NCI-H2107 (cell line): ENCODE measurements at places on chromosomes 5 and 9.

- no peak for DNase-seq
Observed at GRCh38 chr5:172417130-172417841, 37.0 kb downstream of the SH3PXD2B start.

GRCh38 chr9:110246214-110246613 is 10.1 kb downstream of the TXN start:
- DNase-seq: no peak

GRCh38 chr9:95808011-95808410 is 67.5 kb upstream of the ERCC6L2 start:
- DNase-seq: no peak

DNA sequence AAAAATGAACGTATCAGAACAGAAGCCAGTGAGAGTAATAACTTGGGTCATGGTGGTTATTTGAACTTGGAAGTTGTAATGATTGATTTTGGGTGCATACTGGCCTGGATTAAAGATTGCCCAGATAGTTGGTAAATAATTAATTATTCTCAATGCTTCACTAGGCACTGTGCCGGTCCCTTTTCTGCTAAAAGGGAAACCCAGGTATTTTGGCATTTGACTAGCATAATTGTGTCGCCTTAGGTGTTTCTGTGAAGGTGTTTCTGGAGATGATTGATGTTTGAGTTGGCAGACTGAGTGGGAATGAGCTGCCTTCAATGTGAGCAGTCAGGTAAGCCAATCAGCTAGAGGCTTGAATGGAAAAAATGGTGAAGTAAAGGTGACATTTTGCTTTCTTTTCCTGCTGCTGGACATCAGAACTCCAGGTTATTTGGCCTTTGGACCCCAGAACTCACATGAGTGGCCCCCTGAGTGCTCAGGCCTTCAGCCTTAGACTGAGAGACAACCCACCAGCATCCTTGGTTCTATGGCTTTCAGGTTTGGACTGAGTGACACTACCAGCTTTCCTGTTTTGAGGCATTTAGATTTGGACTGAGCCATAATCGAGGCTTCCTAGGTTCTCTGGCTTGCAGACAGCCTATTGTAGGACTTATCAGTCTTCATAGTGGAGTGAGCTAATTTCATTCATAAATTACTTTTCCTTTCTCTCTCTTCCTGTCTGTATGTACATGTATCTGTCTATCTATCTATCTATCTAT is 120.7 kb upstream of the PAPPA start:
- no peak for DNase-seq

DNA sequence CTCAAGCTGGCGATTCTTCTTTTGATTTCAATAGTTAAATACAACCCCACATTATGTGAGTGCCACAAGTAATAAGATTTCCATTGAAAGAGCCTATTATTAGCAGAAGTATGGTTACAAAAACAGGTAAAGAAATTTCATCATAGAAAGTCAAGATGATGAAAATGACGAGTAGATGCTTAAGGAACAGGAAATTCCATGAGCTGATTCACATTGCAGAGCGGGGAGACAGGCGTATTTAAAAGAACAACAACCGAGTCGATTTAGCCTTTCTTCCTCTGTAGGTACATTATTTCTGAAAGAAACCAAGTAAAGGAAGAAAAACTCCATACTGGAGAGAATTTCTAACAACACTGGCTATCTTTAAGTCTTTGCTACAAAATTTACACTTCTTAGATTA is 310.4 kb downstream of the SLF1 start:
- no peak for DNase-seq

GRCh38 chr9:131669269-131670157 is 70.4 kb downstream of the RAPGEF1 start:
- no peak for DNase-seq

- no peak for DNase-seq
Observed at GRCh38 chr5:103801681-103802080, 239.1 kb upstream of the NUDT12 start.

DNA sequence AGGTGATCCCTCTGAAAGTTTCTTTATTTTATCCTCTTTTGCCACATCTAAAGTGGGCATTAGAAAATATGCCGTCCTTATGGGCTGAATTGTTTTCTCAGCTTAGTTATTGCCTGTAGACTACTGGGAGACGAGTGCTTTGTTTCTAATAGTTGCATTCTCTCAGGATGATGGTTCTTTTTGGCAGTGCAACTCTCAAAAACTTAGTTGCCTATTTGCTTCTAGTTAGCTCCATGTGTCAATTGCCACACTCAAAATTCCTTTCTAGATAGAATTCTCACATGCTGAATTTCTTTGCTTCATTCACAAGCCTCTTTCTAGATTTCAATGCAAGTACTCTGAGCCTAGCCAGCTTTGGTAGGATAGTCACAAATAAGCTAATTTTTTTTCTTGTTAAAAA is 155.5 kb downstream of the FGF10 start:
- DNase-seq: no peak

GRCh38 chr5:146877178-146877681 is 1.3 kb downstream of the PPP2R2B start:
- no peak for DNase-seq

GRCh38 chr5:131068893-131069643 is 96.0 kb downstream of the HINT1 start:
- DNase-seq: no peak

- no peak for DNase-seq
Observed at GRCh38 chr5:55603922-55604321, 69.2 kb upstream of the PLPP1 start.

GRCh38 chr5:143045062-143045461 is 274.9 kb downstream of the ARHGAP26 start:
- no peak for DNase-seq

- no peak for DNase-seq
Observed at GRCh38 chr5:169511708-169512107, 71.9 kb upstream of the SPDL1 start.

DNA sequence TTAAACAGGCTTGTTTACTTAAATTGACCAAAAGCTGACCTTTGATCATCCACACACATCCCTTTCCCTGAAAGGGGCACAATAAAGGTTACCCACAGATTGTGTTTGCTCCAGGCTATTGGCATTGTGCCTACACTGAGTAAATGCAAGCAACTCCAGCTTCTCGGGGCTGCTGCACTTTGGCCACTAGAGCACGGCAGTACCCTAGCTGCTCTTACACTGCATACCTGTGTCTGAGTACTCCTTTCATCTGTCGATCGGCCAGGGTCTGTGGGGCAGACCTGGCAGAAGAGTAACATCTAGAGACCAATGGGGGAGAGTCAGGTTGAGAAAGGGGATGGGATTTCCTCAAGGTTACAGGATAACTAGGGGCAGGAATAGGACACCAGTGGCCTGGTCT is 281.9 kb upstream of the NMUR2 start:
- no peak for DNase-seq

- DNase-seq: no peak
Observed at GRCh38 chr5:133154274-133155075, 102.7 kb downstream of the HSPA4 start.

GRCh38 chr5:116137544-116138378 is 52.9 kb downstream of the COMMD10 start:
- DNase-seq: no peak

- DNase-seq: no peak
Observed at GRCh38 chr9:128025736-128026135, 41.4 kb downstream of the NAIF1 start.

DNA sequence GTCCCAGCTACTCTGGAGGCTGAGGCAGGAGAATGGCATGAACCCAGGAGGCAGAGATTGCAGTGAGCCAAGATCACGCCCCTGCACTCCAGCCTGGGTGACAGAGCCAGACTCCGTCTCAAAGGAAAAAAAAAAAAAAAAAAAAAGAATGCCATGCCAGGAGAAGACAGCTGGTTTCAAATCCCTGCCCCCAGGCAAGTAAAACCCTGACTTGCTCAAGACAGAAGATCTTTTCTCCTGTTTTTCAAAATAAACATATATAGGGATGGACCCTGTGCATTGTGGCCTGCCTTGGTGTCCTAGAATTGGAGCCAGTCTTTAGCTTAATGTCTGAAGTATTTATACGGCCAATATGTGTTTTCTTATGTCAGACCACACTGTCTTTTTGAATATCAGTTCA is 177.1 kb downstream of the NR3C1 start:
- no peak for DNase-seq

GRCh38 chr9:84563691-84564090 is 105.8 kb upstream of the NTRK2 start:
- no peak for DNase-seq

GRCh38 chr5:66224773-66225553 is 80.9 kb downstream of the SREK1 start:
- DNase-seq: no peak

DNA sequence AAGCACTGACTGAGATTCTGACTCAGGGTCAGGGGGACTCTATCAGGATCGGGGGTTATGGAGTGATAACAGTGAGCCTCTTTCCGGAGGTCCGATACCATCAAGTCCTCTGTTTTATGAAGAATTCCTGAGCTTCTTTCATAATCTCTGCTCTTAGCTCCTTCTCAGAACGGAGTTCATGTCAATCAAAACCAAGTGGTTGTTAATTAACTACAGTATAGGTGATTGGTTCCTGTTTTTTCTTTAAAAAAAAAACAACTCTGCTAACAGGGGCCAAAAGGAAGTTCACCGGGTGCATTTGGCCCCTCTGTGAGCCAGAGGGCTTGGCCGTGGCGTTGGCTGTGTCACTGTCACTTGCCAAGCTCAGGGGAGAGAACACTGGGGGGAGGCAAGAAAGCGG is 4.0 kb downstream of the GFI1B start:
- no peak for DNase-seq

GRCh38 chr5:86354664-86355063 is 263.1 kb upstream of the COX7C start:
- DNase-seq: no peak

DNA sequence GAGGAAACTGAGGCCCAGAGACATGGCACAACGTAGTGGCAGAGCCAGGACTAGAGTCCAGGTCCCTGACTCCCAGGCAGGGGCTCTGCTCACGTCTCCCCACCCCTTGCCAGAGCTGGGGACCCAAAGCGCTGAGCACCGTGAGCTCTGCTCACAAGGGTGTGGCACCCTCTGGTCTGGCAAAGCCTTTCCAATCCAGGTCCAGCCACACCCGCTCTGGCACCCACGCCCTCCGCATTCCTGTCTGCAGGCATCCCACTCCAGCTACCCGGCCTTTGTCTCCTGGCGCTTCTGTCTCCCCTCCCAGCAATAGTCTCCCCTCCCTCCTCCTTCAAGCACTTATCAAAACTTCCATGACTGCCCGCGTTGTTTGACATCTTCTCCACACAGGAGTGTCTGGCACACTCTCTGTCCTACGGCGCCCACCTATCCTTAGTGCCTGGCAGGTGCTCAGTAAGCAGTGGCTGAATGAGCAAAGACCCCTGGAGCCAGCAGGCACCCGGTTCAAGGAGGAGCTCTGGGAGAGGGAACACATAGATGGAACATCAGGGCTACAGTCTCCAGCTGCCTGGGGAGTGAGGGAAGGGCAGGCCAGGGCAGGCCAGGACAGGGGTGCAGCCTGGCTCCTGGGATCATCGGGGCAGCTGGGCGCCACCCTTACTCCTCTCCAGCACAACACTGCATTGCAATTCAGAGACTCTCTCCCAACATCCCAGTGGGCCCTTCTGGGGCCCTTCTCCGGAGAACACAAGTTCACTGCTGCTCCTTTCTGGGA is 12.0 kb downstream of the HIGD2A start:
- DNase-seq: no peak

- DNase-seq: no peak
Observed at GRCh38 chr5:112077180-112077579, 320.2 kb upstream of the NREP start.

DNA sequence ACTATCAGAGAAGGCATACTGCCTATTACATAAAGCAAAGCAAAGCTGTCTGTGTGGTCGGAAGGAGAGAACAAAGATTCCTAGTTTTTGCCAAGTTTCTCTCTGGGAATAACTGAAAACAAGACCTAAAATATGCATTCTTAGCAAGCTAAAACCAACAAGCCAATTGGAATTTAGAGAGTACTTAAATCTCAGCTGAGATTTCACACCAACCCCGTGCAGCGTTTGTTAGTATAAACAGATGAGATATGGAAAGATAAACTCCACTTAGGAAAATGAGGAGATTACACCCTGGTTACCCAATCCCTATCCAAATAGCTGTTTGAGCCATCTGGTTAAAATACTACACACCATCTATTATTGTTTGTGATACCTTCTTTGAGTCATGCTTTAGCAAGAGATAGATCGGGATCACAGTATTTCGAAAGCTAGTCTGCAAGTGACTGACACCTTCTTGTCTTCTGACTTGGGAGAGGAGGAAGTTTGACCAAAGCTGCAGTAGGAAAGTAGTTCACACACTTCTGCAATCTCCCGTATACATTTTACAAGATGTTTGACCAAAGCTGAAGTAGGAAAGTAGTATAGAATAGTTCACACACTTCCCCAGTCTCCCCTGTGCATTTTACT is 18.2 kb downstream of the FAF2 start:
- no peak for DNase-seq

GRCh38 chr5:146059460-146060220 is 45.7 kb downstream of the PLAC8L1 start:
- no peak for DNase-seq

DNA sequence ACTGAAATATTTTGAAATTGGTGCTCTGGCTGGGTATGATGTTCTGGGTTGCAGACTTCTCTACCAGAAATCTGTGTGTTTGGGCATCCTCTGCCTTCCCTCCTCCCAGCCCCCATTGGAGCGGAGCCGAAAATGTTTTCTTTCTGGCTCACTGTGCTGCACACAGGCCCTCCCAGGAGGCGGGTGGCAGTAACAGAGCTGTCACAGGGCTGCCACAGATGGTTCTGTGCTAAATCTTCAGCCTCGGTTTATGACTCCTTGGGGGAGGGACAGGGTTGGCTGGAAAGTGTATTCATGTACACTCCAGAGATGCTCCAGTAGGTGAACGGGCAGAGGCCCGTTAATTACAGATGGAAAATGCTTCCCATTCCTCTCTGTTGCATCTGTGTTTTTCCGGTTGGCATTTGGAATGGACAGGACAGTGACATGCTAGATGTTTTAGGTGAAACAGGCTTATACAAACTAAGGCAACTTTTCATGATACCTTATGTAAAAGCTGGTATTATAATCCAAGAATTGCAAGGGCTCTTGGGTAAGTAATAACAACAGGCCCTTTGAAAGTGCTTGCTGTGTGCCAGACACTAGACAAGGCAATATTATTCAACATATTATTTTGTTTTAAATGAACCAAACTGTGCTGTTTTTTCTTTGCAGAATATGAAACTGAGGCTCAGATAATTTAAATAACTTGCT is 180.2 kb downstream of the ADCY2 start:
- no peak for DNase-seq

GRCh38 chr5:54390015-54390414 is 65.5 kb upstream of the HSPB3 start:
- peak; percentile 60 for DNase-seq

GRCh38 chr5:149528281-149529060 is 22.8 kb downstream of the CSNK1A1 start:
- DNase-seq: no peak

GRCh38 chr9:75429531-75430475 is 341.5 kb downstream of the OSTF1 start:
- no peak for DNase-seq

DNA sequence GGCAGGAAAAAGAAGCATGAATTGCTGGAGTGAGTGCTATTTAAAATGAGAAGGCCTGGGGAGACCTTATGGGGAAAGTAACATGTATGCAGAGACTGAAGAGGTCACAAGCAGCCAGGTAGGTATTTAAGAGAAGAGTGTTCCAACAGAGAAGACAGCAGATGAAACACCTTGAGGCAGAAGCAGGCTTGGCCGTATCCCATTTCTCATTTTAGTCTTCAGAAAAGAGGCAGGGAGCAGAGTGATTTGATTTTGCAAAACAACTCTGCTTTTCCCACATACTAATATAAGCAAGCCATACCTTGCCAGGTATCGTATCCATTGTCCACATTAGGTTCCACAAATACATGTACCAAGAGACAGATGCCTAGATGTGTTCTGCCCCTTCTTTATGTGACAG is 244.3 kb downstream of the ASTN2 start:
- no peak for DNase-seq
